Memory B cell (primary cell): ENCODE measurements at places on chromosomes 7 and 10.

- DNase-seq: peak; percentile 64
Measured at GRCh38 chr7:923108-924041, 31.1 kb downstream of the ADAP1 start.

GRCh38 chr10:17617031-17617911, at the start of gene HACD1:
Gene HACD1 (minus strand): TSS chr10:17617374. CDS start chr10:17617339, 35 bp downstream.
- no peak for DNase-seq

DNA sequence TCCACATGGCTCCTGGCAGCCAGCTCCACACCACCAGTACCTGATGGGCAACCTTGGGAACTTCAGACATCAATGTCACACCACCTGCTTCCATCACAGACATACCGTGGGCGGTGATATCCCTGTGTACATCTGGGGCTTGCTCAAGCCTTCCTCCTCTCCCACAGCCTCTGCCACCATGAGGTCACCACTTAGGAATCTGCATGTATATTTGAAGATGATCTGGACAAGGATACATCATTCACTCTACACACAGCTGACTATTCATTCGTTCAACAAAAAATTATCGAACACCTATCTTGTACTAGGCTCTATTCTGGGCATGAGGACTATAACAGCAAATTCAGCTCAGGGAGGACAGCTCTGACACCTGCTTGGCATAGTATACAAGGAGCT, 6.8 kb downstream of the DLG5 start:
- no peak for DNase-seq

GRCh38 chr10:78194050-78194449, 160.4 kb downstream of the RPS24 start:
- no peak for DNase-seq

DNA sequence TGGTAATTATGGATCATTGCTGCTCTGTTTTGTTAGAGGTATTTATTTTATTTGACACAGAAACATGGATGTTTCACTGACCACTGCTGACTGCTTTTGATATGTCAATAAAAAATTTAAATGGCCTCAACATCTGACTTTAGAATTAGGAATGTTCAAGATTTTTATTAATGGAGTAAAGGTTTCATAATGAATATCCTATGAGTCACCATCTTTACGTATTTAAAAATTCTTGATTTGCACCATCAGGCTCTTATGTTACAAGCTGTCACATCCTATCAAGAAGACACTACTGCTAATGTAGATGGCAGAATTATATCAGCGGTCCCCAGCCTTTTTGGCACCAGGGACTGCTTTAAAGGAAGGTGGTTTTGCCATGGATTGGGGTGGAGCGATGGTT, 578.7 kb upstream of the NRP1 start:
- no peak for DNase-seq

DNA sequence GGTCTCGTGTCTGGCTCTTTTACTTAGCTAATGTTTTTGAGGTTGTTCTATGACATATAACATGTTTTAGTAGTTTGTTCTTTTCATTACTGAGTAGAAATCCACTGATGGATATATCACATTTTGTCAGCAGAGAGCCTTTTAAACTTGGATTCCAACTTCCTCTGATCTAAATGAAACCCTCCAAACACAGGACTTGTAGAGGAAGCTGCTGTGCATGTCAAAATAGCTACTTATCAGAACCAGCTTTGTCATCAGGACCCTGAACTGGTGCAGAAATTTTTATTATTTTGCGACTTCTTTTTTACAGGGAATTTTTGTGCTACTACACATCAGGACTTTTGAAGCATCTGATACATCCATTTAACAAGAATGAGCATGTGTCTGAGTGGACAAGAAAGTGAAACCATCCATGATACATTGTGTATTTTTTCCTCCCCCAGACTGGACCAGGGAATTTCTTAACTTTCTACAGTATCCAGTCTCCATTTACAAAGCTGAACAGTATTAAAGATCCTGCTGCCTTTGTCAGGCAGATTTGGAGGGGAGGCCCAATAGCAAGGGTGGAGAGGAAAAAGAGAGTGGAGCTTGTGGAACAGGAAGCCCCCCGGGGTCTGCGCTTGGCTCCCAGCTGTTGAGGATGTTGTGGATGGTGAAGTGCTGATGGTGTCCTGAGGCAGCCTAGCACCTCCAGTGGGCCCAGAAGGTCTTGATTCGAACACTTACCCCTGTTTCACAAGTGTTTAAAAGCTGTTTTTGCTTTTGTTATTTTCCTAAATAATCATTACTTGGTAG, 29.3 kb upstream of the MTPAP start:
- DNase-seq: no peak

DNA sequence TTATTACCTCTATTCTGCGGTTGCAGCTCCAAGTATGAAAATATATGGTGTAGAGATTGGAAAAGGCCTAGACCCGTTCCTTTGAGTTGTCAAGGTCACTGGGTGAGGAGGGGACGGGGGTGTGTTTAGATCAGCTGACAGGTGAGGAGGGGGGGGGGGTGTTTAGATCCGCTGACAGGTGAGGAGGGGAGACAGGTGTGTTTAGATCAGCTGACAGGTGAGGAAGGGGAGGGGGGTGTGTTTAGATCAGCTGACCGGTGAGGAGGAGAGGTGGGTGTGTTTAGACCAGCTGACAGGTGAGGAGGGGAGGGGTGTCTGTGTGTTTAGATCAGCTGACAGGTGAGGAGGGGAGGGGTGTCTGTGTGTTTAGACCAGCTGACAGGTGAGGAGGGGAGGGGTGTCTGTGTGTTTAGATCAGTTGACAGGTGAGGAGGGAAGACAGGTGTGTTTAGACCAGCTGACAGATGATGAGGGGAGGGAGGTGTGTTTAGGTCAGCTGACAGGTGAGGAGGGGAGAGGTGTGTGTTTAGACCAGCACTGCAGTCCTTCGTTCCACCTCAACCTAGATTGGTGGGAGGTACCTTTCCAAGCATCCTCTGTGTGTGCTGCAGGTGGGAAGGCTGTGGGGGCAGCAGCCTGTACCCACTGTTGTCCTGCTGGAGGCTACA, 655.0 kb upstream of the ADARB2 start:
- DNase-seq: no peak

- DNase-seq: no peak
Measured at GRCh38 chr10:31799181-31799580, 129.4 kb downstream of the ARHGAP12 start.

- no peak for DNase-seq
Measured at GRCh38 chr7:15851201-15851600, 164.7 kb upstream of the MEOX2 start.

GRCh38 chr7:30650421-30650808, 31.8 kb downstream of the CRHR2 start:
- DNase-seq: no peak

- DNase-seq: no peak
Measured at GRCh38 chr7:40889539-40889938, 754.7 kb downstream of the SUGCT start.

GRCh38 chr7:44599222-44599621, 7.2 kb upstream of the OGDH start:
- no peak for DNase-seq

DNA sequence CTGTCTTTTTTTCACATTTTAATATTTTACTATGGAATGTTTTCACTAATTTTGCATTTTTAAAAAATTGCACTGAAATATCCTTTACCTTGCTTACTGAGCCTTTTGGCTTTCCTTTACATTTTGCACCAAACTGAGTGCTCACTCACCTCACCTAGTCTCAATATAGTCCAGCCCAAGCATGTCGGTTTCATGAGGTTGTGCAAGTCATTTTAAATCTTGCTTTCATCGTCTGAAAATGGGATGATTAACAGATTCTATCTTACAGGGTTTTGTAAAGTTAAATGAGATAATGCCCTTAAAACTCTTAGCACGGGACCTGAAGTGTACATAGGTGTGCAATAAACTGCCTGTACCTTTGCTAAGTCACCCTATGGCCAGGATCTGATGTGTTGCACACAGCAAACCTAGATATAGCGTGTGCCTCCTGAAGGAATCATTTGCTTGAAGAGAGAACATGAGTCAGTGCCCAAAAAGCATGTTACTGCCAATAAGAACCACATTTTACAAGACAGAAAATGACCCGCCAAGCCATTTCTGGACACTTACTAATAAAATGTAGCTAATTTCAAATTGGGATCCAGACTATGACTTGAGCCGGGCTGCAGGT, 199.8 kb downstream of the JCAD start:
- DNase-seq: no peak

DNA sequence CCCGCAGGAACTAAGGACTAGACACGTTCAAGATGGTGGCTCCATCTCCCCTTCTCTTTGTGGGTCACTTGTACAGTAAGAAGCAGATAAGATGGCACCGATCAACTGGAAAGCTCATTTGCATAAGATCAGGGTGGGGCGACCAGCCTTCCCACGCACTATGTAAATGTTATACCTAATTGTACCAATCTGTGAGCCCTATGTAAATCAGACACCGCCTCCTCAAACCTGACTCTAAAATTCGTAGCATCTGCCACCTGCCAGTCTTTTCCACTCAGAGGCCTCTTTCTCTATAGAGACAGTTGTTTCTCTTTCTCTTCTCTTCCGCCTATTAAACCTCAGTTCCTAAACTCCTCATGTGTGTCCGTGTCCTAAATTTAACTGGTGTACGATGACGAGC, 324.5 kb downstream of the PHF14 start:
- DNase-seq: no peak

DNA sequence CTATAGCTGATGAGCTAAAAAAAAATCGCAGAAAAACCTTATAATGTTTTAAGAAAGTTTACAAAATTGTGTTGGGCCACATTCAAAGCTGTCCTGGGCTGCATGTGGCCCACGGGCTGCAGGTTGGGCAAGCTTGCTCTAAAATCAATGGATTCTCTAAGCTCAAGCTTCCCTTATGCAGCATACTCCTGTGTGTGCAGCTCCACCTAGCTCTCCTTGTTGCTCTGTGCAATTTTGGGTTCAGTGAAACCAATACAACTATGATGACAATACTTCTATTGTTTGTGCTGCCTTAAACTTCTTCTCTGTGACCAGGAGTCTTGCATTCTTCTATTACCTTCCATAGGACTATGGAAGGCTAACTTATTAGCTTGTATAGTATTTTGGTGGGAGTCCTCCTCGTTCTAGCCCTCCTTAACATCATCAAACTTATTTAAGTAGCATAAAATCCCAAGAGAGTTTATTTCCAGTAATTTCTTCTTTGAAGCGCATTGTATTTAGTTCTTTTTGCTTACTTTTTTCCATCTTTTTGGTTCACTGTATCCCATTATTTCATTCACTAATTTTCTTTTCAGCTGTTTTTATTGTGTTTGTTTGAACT, 170.9 kb upstream of the SMIM30 start:
- DNase-seq: no peak

GRCh38 chr7:119720541-119720940, 552.4 kb upstream of the KCND2 start:
- DNase-seq: no peak

DNA sequence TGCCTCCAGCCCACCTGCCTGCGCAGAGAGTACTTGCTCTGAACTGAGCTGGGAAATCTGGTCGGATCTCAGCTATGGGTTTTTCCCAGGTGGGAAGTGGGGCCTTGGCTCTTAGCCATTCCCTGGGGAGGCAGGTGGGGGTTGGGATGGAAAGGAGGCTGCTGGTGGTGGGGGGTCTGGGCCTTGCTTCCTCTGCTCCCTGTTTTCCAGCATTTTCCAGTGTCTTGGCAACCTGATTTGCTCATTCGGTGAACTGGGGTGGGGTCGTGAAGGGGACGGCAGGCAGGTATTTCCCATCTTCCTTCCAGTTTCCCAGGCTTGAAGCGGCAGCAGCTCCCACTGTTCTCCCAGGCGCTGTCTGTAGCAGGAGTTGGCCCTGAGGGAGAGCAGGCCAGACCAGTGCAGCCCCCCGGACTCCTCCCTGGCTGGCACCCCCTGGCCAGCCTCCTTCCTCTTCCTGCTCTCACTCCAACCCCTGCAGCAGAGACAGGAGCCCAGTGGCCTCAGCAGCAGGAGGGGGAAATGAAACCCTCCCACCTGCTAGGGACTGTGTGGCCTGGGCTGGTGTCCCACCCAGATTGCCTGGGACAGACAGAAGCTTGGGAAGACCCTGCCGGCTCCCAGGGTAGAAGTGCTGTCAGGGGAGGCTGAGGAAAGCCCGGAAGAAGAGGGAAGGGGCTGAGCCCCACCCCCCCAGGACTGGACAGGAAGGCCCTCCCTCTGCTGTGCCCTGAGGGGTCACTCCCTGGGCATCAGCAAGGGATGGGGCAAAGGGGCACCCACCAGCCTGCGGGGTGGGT, 6.6 kb downstream of the TRIM8 start:
- DNase-seq: no peak

- no peak for DNase-seq
Measured at GRCh38 chr7:953547-954327, 743 bp downstream of the ADAP1 start.

GRCh38 chr7:140674356-140674800, 1.6 kb downstream of the ADCK2 start:
- DNase-seq: peak; percentile 41

DNA sequence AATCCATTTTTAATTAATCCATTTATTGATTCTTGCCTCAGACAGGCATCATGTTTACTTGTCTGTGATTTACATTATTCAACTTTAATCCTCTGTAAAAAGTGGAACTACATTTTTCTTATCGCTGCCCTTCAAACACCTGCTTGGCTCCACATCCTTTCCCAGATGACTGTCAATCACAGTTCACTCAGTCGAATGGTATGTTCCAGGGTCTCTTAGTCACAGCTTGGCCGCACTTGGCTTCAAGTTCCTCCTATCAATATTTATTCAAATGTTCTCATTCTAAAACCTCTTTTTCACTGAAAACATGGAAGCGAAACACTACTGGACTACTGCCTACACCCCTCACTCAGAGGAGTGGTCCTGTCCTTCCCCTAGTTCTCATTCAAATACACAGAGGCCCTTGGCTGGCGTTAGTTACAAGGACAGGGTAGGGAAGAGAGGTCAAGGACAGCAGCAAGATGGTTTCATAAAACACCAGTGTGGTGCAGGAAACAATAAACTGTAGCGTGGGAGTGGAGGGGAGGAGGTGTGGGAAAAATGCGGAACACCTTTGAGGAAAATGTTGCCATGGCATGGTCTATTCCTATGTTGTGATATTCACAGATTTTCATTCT, 143.2 kb downstream of the USP6NL start:
- DNase-seq: no peak

DNA sequence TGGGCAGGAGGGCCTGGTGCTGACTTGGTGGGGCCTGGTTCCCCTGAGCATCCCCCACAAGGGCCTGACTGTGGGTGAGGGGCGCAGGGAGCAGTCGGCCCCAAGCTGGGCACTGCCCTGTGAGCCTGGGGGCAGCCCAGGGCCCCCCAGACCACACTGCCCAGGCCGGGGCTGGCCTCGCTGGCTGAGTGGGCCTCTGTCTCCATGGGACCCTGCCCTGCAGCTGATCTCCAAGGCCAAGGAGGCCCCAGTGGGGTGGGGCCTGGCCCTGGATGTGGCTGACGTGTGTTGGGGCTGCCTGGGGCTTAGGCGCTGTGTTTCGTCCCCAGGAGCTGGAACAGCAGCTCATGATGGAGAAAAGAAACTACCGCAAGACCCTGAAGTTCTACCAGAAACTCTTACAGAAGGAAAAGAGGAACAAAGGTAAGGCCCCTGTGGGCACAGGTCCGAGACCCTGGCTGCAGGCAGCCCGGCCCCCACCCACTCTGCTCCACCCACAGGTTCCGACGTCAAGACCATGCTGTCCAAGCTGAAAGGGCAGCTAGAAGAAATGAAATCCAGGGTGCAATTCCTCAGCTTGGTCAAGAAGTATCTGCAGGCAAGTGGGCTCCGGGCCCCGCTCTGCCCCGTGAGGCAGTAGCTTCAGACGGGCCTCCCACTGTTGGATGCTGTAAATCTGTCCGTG, 23.5 kb upstream of the UTF1 start:
- no peak for DNase-seq

- DNase-seq: no peak
Measured at GRCh38 chr10:3514691-3515090, 270.3 kb downstream of the KLF6 start.
